Stimulated activated CD8-positive, alpha-beta memory T cell treated with anti-CD3 and anti-CD28 coated beads, Interleukin-7, amount 100 ng/mL, for 4 hours (primary cell): ENCODE measurements at places on chromosomes 5 and 9.

GRCh38 chr5:35032356-35032755, 15.4 kb downstream of the AGXT2 start:
- DNase-seq: no peak

GRCh38 chr5:16644301-16644889, 27.6 kb upstream of the RETREG1 start:
- no peak for DNase-seq

- DNase-seq: no peak
Measured at GRCh38 chr5:5558638-5559527, 136.4 kb downstream of the ICE1 start.

- DNase-seq: no peak
Measured at GRCh38 chr5:109654455-109654854, 35.3 kb upstream of the MAN2A1 start.

DNA sequence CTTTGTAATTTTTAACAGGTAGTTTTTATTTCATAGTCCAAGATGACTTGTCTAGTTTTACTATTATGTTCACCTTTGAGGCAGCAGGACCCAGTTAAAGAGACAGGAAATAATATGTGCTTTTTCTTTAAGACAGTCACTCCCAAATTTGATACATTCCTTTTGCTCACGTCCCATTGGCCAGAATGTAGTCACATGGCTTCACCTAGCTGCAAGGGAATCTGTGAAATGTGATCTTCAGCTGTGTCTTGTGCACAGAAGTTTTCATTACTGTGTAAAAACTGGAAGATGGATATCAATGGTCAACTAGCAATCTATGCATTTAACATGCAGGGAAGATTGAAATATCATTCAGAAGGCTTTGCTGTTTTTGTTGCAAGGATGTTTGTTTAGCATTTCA, 41.1 kb downstream of the XRCC4 start:
- no peak for DNase-seq

DNA sequence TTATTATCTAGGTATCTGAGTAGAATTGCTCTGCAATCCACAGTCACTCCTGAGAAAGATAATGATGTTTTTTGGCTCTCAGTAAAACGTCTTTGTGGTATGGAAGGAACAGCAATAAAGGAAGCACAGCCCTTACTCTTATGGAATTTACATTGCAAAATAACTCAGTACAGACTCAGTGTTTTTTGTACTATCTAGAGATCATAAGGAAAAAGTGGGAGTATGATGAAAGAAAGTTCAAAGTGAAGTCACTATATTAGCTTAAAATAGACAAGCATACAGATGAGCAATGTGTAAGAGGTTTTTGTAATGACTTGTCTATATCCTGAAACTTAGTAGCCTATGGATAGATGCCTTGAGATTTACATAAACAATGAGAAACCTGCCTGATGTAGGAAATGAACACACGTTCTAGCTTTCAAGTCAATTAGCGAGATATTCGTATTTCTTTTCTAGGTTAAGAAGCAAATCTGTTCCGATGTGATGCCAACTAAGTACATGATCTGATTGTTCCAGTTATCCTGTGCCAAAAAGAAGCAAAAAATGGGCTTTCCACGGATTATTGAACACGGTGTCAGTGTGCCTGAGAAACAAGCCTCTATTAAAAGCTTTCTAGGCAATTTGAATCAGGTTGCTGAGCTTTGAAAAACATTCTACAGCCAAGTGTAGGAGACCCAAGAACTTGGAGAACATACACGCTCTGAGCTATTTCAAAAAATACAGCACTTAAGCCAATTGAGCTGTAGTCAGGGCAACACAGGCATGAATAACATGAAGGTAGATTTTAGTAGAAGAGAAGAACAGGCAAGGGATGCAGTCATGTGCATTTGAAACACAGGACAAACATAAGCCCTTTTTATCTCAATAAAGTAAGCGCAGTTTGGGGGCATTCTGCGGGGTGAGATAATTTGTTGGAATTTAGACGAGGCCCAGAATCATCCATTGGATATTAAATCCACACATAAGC, 86.3 kb upstream of the TAF11L2 start:
- no peak for DNase-seq

DNA sequence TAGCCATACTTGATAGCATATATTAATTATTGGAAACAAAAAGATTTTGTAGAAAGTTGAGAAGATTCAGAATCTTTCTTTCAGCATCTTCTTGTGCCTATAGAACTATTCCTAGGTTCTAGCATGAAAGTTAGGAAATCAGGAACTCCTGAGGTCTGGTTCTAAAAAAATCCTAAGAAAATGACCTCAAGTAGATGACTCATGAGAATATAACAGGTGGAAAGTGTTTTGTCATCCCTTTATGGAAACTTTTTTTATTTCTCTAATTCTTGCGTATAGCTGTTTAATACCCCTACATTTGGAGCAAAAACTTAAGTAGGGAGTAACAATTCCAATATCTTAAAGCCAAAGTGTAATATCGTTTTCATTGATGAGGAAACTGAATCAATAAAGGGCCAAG, 574.1 kb downstream of the NR2F1-AS1 start:
- no peak for DNase-seq

- no peak for DNase-seq
Measured at GRCh38 chr5:113092683-113093082, 116.1 kb downstream of the DCP2 start.

DNA sequence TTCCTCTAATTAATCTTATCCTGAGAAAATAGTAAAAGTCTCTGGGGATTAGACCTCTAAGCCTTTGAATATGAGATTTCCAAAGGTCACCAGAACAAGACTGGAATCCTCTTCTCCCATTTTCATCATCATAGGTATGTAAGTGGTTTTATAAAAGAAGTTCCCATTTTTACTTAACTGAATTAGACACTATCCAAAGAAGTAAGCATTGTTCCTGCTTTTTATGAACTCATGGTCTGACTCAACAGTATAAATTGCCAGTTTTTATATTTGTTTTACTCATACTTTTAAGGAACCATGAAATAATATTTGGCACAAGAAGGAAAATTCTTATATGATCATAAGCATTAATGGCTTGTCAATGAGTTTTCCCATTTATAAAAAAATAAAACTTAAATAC, 167.1 kb upstream of the ADRA1B start:
- no peak for DNase-seq

DNA sequence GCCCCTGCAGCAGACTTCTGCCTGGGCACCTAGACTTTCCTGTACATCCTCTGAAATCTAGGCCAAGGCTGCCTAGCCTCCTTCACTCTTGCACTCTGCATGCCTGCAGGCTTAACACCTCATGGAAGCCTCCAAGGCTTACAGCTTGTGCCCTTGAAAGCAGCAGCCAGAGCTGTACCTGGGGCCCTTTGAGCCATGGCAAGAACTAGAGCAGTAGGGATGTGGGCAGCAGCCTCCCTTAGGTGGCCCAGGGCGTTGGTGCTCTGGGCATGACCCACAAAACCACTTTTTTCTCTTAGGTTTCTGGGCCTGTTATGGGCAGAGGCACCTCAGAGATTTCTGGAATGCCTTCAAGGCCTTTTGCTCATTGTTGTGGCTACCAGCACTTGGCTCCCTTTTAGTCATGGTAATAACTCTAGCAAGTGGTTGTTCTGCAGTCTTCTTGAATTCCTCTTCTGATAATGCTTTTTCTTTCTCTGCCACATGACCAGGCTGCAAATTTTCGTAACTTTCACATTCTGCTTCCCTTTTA, 606.2 kb downstream of the TLE4 start:
- DNase-seq: no peak

DNA sequence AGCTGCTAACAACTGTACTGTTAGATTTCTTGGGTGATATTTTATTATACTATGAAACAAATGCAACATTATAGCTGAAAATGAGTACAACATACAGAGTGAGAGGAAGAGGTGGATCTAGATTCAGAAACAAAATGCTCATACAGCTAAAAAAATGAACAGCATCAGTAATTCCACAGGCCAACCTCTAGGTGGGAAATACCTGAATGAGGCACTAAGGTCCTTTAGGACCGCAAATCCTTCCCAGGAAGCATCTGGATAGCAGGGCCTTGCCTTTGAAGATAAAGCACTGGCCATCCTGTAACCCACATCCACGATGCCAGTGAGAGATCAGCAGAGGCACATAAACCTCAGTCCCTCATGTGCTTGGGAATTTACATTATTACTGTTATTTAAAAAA, 310.8 kb downstream of the YTHDC2 start:
- DNase-seq: no peak

DNA sequence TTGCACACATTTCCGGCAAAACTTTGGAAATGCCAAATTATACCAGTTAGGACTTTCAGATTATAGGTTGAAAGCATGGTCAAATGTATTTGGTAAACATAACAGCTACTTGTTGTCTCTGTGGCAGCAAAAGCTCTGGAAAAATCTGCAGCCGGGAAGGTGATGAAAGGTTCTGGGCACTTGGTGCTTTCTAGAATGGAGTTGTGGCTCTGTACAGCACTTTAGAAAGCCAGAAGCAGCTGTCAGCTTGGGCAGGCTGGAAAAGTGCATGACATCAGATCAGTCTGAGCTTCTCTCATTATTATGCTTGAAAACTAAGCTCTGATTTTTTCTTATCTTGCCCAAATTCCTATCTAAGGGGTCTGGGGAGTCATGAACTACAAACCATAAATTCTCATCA, 118.6 kb upstream of the MAST4 start:
- DNase-seq: no peak

- DNase-seq: no peak
Measured at GRCh38 chr5:141879426-141879759, 1.2 kb upstream of the PCDH1 start.

DNA sequence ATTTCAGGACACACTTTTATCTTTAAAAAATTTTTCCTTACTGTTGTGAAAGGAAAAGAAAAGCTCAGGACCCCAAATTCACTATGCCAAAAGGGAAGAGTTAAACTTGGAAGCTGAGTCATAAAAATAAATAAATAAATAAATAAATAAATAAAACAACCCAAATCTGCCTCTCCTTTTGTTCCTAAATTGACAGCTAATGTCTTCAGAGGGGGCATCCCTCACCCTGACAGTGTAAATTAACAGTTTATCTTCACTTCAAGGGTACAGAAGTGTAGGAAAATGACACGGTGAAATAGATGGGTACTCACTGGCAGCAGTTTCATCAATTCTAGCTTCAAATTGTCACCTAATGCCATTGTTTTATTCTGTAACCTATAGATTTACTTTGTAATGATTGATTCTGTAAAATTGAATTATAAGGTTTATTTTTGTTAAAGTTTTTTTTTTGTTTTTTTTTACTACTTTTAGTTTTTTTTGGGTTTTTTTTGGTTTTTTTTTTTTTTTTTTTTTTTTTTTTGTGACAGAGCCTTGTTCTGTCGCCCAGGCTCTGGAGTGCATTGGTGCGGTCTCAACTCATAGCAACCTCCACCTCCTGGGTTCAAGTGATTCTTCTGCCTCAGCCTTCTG, 18.5 kb upstream of the ANXA1 start:
- DNase-seq: no peak

DNA sequence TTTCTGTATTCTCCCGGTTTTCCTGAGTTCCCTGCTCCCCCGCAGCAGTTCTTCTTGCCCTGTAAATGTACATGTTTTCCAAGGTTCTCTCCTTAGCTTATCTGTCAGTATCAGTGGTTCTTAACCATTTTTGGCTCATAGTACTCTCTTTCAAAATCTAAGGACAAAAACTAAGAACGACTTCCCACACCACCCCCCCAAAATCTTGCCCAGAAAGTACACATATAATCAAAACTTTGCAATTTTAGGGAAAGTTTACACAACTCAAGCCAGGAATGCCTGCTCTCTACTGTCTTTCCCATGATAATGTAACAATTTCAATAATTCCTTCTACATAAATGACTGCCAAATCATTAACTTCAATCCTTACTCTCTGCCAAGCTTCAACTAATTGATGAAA, 4.5 kb downstream of the DCAF12 start:
- DNase-seq: no peak

GRCh38 chr9:93315960-93316359, 132.0 kb downstream of the WNK2 start:
- DNase-seq: no peak

DNA sequence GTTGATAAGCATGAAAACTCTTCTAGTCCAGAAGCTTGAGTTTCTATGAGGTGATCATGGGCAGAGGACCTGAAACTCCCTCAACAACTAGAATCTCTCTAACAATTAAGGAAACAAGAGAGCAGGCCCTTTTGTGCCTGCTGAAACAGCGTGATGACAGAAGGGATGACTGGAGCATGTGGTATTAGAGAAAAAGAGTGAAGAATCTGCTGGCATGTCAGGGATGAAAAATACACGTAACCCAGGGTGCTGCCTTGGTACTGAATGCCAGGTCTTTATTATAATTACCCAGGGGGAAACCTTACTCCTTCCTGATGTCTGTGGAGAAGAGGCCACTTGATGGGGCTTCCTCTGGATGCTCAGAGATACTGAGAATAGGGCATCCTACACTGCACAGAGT, 167.8 kb downstream of the CRB2 start:
- no peak for DNase-seq

DNA sequence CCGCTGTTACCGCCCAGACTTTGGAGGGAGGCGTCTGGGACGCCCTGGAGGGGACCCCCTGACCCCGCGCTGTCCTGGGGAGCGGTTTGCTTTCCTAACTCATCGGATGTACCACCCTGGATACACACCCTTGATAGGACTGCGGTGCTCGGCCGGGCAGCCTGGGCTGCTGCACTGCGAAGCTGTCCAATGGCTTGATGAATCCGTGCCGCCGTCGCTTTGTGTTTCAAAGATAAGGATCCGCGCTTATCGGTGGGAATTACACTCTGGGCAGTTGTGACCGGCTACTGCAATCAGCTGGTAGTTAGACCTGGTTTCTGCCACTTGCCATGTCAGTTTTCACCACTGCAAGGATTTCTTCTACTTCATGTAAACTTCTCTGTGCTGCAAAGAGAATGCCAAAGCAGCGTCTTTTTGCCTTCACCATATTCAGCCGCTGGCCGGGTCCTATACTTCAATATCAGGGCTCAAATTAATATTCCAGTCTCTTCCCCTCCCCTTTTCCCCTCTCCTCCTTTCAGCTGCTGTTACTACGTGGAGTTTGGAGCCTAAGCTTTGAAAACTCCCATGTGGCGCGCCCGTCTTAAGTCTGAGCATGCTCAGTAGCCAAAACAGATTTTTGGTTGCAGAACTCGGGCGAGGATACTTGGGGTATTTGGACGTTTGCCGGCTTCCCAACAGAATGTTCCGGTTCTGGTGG, 727 bp downstream of the SMAD5 start:
- DNase-seq: no peak

DNA sequence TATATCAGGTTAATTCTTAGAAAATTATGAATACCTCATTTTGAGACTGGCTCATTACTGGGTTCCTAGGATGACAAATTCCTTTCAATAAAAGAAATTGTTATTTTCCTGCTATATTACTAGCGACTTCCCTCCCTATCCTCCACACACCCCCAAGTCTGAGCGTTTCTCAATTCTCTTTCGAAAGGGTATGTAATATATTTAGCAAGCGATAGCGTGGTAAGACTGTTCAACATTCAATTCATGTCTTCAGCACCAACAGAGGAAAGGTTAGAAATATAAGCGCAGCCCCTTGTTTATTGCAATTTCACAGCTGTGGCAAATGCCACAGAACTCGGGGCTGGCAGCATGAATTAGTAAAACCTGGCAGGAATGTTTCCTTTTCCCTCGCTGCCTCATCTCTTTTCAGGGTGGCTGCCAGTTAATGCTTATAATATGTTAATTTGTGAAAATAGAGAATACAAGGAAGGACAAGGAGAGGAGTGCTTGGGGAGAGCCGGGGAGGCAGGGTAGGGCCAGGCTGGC, 152.7 kb upstream of the TBCA start:
- DNase-seq: no peak

GRCh38 chr9:111902391-111903139, 6.0 kb downstream of the UGCG start:
- no peak for DNase-seq

- no peak for DNase-seq
Measured at GRCh38 chr9:108039012-108039411, 549.4 kb upstream of the KLF4 start.
